ENCODE measurements at places on chromosomes 12 and 14.

DNA sequence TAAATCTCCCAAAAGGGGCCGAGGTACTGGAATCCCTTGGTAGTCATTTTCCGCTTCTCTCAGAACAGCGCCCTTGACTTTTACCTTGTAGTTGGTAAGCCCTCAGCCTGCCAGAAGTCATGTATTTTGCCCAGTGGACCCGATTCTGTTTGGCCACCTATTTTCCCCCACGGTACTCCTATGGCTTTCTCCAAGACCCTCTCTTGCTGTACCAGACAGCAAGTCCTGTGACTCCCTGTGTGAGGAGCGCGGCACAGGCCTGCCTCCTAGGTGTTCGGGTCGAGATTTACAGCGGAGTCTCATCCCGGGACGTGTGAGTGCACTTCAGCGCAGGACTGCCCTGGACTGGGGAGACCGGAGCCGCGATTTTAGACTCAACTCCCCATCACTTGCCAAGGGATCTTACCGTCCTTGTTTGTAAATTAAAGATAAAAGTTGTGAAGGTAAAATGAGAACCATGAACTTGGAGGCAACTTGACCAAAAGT, 1.1 kb upstream of the MBD6 start:
- DNase-seq, result no peak

DNA sequence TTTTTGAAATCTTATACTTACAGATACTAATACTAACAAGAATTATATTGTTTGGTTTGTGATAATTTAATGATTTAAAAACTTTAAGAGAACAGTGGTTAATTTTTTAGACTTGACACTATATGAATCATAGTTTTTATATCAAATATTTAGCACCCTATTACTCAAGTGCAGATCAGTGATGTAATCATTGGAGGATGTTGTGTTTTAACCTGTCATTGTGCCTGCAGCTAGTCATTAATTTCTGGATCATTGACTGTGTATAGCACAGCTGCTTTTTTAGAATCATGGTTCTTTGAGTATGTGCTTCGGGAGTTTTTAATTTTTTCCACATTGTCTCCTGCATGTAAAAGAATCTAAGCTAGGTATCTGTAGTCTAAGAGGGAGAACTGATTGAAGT, 17.3 kb downstream of the ARID4A start:
- no peak for DNase-seq

DNA sequence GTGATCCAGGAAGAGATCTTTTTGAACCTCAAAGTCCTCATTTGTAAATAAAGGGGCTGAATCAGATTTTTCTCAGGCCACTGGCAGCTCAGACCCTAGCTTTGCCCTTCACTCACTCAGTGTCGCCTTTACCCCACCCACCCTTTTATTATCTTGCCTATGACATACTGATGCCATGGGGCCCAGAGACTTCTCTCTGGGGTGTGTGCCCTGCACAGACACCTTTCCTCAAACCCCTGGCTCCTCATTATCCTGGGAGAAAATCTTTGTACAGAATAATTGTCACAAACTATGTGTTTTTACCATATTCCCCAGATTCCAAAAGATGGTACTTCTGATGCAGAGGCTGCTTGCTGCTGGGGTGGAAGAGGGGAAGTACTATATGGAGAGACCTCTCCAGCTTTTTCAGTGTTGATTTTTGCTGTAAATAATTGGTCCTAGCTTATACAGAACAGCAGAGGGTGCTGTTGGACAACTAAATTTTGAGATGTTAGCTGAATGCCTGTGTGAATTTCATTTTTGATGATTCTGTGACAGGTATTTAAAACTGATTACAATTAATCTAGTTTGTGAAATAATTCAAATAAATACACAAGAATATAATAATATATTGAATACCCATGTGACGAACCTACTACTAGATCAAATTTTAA, 53.9 kb upstream of the DCD start:
- DNase-seq, result no peak

GRCh38 chr14:92770484-92770883, 22.1 kb upstream of the LGMN start:
- DNase-seq, result no peak

GRCh38 chr12:115437061-115437567, 753.1 kb upstream of the TBX3 start:
- DNase-seq, result no peak

GRCh38 chr14:21191261-21191808, 35.5 kb upstream of the OR5AU1 start:
- no peak for DNase-seq

DNA sequence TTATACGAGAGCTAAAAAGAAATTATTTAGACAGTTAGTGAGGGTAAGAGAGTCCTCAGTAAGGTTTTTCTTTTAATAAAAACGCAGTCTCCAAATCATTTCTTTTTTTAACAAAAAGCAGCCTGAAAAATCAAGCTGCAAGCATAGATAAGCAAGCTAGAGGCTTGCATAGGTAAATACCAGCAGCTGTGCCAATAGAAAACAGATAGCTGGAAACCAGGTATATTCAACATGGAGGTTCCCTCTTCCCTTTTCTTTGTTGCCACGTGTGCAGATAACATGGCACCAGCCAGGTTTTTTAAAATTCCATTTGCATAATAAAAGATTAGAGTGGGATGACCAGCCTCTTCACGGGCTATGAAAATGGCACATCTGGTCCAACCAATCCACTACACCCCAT, 6.1 kb upstream of the PRKAB1 start:
- DNase-seq, result no peak

- DNase-seq, result no peak
Measured at GRCh38 chr14:36955967-36956366, 216.4 kb downstream of the SLC25A21 start.

GRCh38 chr14:105367116-105368031, 31.0 kb upstream of the TEX22 start:
- DNase-seq, result no peak

GRCh38 chr14:102419716-102420115, 57.0 kb downstream of the TECPR2 start:
- DNase-seq, result no peak

- no peak for DNase-seq
Measured at GRCh38 chr14:68787092-68787992, 5.5 kb downstream of the ZFP36L1 start.

DNA sequence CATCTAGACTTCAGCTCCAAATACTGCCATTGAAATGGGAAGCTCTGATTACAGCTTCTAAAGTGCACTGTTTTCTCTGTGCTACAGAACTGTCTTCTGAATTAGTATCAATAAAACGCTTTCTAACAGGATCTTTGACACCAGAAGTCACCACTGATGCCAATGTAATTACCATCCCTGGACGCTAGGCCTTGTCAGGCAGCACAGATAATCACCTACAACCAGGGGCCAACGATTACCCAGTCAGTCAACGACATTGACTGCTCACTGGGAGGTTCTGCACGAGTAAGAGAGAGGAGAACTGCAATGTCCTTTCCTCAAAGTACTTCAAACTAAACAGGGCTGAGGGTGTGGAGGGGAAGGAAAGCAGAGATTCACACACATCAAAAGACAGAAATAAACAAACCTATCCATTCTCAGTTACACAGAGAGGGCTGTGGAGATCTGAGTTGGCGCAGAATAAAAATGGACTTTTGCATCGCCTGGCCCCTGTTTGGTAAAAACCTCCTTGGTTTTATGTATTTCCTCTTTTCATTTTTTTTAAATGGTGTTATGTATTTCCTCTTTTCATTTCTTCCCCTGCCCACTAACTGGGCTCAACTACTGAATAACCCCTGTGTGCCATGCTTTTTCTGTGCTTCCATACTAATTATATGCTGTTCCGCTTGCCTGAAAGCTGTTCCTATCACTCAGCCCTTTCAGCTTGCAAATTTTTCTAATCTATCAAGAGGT, 492.2 kb downstream of the APAF1 start:
- DNase-seq, result no peak

DNA sequence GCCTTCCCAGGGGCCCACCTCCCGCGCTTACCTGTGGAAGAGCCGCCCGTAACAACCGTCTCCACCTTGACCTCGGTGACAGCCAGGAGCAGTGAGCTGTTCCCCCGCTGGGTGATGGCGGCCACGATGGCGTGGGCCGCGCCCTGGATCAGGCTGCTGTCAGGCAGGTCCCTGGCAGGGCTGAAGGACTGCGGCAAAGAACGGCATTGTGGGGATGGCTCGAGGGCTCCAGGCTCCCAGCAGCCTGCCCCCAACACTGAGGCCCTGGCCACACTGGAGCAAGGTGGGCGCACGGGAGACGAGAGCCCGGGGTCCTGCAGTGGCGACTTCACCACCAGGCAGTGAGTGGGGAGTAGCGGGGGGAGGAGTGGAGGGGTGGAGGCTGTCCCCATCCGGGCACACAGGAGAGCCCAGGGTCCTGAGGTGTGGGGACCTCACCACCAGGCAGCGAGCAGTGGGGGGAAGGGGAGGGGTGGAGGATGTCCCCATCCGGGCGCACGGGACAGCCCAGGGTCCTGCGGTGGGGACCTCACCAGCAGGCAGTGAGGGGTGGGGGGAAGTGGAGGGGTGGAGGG, 25.0 kb downstream of the JAG2 start:
- DNase-seq, result no peak

DNA sequence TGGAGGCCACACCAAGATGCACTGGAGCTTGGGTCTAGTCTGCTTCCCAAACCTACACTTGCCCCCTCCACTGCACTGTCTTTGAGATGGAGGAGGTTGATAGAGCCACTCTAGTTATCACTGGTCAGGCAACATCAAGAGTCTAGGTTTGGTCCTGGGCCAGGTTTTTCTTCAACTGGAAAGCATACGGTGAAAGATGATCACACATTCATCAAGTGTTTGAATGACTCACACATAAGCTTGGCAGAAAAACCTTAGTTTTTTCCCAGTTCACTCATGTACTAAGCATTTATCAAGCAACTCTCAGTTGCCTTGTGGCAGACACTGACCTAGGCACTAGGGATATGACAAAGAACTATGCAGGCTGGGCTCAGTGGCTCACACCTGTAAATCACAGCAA, 84.5 kb downstream of the PLEKHG3 start:
- DNase-seq, result no peak

GRCh38 chr14:77965919-77966435, 166.1 kb downstream of the ADCK1 start:
- DNase-seq, result no peak

GRCh38 chr14:82798276-82798675, 1264.6 kb upstream of the SEL1L start:
- DNase-seq, result no peak

DNA sequence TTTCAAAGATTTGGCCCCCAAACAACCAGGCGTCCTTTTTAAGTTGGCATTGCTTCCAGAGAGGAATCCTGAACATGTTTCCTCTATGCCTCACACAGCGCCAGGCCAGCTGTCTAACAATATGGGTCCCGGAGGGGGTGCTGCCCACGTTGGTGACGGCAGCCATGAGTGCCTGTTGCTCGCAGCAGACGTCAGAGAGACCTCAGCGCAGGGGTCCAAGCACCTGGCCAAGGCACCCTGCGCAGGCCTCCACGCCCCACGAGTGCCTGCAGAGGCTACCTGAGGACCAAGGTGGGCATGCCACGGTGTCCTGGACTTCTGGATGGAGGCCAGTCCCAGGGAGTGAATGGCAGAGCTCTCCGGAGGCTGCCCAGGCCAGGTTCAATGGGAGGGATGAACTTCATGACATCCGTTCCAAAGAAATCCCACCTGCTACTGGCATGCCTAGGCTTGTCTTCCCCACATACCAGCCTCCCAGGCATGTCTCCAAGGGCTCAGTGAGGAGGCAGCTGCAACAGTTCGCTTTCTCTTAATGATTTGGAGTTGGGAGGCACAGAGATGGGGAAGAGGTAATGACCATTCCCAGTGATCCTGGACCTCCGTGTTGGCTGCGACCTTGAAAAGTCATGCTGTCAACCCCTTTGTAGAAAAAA, 11.6 kb upstream of the FOXN3 start:
- no peak for DNase-seq

- no peak for DNase-seq
Measured at GRCh38 chr12:70052931-70053497, 190.2 kb upstream of the CNOT2 start.

GRCh38 chr14:100443603-100444002, 120.5 kb downstream of the SLC25A47 start:
- no peak for DNase-seq

GRCh38 chr14:89669193-89669592, 252.2 kb upstream of the FOXN3 start:
- DNase-seq, result no peak

DNA sequence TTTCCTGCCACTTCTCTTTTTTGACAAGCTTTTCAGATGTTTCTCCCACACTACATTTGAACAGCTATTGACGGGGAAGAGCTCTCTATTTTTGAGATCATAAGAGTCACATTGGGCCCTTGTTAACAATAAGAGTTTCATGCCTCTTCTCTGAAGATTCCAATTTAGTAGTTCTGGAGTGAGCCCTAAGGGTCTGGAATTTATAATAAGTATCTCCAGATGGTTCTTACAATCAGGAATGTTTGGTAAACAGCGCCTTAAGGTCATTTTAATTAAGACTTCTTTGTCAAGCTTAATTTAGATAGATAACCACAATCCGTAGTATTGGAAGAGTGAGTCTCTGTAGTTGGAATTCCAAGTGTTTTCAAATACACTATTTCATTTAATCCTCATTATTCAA, 60.6 kb upstream of the HECTD1 start:
- no peak for DNase-seq

DNA sequence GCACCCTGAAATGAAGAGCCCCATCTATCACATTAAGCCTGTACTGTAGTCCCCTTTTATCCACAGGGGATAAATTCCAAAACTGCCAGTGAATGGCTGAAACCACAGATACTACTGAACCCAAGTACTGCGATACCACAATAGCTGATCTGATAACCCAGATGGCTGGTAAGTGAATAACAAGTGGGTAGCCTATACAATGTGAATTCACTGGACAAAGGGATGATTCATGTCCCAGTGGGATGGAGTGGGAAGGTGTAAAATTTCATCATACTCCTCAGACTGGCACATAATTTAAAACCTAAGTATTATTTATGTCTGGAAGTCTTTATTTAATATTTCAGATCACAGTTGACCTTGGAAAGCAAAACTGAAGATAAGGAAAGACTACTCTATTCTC, 201.3 kb downstream of the GPHN start:
- no peak for DNase-seq

DNA sequence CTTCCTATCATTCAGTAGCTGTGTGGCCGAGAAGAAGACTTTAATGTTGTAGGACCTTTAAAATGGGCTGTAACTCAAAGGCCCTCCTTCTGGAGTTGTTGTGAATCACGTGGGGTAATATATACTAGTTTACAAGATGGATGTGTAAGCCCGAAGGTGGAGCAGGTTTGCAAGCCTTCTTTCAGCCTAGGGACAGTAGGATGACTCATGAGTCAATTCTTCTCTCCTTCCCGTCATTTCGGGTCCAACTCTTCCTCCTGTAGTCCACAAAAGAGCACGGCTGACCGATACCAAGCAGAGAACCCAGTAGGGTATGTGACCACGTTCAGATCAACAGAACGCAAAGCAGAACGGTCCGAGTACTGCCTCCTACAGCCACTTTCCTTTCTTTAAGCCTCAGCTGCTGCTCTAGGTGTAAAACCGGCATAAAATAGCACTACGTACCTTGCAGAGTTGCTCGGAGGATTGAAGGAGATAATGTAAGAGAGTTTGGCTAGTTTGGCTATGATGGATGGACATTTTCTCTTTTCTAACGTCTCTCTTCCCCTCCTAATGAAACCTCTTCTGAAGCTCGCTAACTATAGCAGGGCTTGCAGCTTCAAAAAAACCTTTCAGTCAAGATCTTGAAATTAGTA, 1.3 kb upstream of the RASSF3 start:
- DNase-seq, result no peak
